Ascending aorta (tissue), 2 donors: ENCODE measurements at places on chromosomes 2 and 18.

GRCh38 chr18:12741351-12741750 is 38.5 kb downstream of the PSMG2 start:
- DNase-seq = no peak

GRCh38 chr2:168614172-168615018 is 158.3 kb downstream of the CERS6 start:
- no peak for DNase-seq

DNA sequence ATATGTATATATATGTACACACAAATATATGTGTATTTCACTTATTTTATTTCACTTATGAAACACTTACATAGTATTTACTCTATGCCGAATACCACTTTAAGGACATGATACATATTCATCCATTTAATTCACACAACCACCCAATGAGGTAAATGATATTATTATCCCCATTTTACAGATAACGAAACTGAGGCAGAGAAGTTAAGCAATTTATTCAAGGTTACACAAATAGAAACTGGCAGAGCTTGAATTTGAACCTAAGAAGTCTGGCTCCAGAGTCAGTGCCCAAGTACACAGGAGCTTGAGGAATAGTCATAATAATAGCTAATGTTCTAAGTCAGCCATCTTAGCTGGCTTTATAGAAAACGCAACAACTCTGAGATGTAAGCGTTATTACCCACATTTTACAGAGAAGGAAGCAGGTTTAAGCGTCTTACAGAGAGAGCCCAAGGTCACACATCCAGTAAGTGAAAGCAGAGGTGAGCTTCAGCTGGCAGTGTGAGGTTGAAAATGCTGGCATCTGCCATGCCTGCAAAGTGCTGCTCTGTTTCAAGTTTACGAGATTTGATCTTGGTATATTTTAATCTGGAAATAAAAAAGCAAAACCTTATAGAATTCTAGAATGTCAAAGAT is 326.9 kb downstream of the LPIN1 start:
- no peak for DNase-seq

DNA sequence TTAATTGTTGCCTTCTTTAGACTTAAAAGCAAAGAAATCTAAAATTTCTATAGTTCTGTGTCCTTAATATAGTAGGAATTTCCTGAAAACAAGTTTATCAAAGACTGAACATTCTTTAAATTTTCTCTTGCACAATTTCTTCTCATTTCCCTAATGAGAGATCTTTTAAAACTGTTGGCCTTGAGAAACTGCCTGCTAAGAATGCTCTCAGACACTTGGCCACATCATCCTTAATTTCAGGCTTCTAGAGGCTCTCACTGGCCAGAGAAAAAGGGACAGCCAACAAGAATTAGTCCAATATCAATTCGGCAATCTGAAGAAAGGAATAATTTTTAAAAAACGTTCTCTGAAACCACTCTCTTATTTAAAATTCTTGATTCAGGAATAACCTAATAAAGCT is 167.0 kb upstream of the CREB1 start:
- no peak for DNase-seq

GRCh38 chr18:44798433-44799048 is 117.9 kb downstream of the SETBP1 start:
- DNase-seq = no peak

DNA sequence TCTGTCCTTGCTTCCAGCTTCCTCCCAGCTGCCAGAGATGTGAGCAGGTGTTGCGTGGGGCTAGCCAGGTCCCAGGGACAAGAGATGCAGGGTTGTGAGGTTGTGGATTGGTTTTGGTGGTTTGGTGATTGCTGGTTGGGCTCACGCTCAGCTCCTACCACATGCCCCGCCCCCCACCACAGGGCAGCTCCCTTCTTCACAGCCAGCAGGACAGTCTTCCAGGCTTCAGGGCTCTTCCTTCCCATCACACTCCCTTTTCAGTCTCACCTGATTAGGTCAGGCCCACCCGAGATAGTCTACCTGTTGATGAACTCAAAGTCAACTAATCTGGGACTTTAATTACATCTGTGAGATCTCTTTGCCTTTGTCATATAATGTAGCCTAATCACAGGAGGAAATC is 52.0 kb upstream of the GLI2 start:
- DNase-seq = no peak

DNA sequence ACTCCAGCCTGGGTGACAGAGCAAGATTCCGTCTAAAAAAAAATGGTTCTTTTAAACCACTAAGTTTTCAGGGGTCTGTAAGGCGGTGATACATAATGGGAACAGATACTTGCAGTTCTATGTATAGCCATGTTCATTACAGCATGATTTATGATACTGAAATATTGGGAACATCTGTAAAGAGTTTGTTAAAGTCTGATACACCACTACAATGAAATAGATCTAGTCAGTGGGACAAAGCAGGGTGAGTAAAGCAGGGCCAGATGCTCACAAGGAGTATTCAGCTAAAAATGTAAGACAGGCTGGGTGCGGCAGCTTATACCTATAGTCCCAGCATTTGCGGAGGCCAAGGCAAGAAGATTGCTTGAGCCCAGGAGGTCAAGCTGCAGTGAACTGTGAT is 6.2 kb upstream of the ING5 start:
- no peak for DNase-seq

GRCh38 chr2:163246135-163246534 is 407.6 kb upstream of the KCNH7 start:
- DNase-seq = no peak

DNA sequence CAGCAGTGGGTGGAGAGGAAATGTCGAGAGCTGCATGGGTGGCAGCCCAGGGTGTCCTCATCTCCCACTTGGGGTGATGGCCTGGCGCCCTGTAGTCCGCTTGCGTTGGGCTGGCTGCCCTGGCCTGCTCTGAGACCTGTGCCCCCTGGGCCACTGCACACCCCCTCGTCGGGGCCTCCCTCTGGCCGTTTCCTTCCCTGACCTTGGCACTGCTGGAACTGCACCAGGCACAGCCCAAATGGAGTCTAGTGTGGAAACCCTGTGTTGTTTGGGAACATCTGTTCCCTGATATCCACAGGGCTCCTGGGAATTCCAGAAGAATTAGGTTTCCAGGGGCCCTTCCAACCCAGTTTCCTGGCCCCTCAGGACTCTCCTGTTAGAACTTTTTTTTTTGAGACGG is 13.9 kb downstream of the EFHD1 start:
- no peak for DNase-seq

- DNase-seq = no peak
Measured at GRCh38 chr18:26630596-26630995, 82.2 kb upstream of the KCTD1 start.

DNA sequence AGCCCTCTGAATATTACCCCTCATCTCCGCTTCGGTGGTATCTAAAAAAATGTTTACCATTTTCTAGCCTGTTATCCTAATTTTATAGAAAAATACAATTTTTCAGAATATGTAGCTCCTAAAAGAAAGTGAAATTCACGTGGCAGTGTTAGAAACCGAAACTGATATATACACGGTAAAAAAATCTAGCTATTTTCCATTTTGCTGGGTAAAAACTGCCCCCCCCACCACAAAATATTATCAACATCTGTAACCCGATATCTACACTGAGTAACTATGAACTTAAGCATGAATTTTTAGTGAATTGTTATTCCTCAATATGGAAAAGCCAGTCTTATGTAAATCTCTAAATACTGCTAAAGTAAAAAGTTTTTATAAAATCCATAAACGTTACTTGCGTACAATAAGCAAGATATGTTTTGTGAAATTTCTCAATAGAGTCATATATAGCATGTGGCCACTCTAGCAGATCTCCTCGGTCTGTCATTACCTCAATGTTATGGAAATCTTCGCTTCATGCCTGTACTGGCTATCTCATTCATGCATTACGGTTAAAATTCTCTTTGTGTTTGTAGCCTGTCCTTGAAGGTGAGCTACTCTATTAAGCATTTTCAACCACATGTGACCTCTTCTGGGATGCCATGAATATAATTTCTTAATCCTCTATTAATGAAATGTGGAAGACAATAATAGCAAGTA is 524.2 kb downstream of the TRIB2 start:
- DNase-seq = no peak

- DNase-seq = no peak
Measured at GRCh38 chr2:188369365-188369764, 77.7 kb downstream of the GULP1 start.

DNA sequence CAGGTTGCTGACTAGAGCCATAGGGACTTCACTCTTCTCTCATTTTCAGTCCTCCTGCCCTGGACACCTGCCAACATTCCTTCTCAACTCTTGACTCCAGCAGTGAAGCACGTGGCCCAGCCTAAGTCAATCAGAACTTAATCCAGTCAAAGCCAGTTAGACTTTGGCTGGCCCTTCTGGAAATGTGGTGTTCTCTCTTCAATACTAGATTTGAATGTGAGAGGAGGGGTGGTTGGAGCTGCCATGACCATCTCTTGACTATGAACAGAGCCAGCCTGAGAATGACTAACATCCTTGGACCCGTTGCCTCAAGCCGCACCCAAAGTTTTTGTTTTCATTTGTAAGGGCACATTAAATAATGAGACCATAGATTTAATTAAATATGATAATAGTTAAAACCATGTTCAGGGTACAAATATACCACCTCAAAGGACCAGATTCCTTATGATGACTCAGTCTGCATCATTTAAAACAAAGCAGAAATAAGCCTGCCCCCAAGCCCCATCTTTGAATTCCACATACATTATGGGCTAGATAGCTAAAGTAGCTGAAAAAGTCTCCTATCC is 49.7 kb upstream of the RASGRP3 start:
- DNase-seq = no peak

DNA sequence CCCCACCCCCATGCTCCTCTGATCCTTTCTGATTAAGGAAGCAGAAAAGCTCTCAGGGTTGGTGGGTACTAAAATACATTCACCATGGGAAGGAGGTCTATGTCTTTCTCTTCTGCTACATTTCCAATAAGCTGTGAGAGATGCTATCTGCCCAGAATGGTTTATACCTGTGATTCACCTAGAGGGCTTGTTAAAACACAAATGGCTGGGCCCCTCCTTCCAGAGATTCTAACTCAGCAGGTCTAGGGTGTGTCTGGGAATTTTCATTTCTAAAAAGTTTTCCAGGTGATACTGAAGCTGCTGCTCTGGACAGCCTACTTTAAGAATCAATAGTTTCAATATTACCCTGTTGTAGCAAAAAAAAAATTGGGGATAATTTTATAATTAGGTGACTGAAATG is 772.2 kb upstream of the ZEB2 start:
- DNase-seq = no peak

DNA sequence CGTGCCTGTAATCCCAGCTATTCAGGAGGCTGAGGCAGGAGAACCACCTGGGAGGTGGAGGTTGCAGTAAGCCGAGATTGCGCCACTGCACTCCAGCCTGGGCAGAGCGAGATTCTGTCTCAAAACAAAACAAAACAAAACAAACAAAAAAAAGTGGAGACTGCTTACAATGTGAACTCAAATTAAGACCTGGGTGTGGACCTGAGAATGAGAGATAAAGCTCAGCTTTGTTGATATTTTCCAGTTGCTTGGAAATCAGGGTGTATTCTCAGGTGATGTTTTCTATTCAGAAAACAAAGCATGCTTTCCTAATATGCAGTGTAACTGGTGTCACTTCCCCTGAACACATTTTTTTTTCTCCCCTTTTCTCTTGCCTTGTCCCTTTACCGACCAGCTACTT is 5.3 kb upstream of the CERS6 start:
- DNase-seq = no peak

DNA sequence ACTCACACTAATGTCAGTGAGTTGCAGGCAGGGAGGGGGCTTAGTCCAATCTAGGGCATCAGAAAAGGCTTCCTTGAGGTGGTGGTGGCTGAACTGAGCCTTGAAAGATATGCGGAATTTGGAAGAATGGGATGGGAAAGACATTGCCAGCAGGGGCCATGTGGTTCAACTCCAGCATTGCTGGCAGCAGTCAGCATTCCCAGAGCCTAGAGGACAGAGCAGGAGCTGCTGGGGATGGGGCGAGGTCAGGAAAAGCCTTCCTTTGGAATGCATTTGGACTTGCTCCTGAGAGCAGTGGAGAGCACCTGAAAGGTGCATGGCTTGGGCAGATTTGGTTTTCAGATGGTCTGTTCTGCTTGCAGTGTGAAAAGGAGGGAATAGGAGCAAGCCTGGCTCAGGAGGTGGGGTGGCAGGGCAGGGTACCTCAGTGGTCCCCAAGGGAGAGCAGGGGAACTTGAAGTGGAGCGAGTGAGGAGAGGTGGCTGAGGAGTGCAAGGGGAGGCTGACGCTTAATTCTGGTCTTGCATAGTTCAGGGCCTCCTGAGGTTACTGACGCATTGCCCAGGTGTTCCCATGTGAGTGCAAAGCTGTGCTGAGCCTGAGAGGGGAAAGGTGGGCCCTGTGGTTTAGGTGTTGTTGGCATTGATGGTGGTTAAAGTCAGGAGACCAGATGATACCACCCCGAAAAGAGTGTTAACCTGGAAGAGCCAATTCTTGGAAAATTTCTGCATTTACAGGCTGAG is 112.1 kb upstream of the MGAT5 start:
- peak; percentile 41 for DNase-seq

- DNase-seq = no peak
Measured at GRCh38 chr18:9792565-9793245, 84.6 kb downstream of the RAB31 start.

DNA sequence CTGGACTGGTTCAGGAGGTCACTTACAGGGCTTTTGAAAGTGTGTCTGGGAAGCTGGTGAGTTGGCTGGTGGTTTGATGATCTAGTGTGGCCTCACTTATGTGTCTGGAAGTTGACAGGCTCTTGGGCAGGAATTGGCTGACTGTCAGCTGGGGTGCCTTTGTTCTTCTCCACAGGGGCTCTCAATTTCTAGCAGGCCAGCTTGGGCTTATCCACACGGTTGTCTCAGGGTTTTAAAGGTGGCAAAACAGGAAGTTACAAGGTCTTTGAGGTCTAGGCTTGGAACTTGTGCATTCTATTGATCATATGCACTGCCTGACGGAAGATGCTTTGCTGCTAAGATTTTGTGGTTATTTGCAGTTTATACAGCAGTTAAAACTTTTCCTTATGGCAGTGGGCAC is 52.0 kb upstream of the CELF4 start:
- no peak for DNase-seq

DNA sequence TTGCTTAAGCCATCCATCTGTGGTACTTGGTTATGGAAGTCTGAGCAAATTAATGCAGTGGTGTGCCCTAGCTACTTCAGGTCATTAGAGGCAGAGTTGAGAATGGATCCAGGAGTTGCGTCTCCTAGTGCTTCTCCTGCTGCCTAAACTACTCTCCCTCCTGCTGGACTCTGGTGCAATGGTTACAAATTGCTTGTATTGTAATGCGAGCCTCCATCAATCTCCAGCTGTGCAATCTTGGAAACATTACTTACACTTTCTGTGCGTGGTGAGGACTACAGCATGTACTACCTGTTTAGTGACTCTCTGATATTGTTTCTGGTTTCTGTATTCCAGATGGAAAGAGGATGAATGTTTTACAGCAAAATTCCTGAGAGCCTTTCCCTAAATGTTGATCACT is 119.0 kb upstream of the CYRIA start:
- DNase-seq = no peak
